RKO (cell line): ENCODE measurements at places on chromosomes 1 and 21.
A peak's percentile ranks its signal among the peaks of the same experiment; 100 is the strongest.

DNA sequence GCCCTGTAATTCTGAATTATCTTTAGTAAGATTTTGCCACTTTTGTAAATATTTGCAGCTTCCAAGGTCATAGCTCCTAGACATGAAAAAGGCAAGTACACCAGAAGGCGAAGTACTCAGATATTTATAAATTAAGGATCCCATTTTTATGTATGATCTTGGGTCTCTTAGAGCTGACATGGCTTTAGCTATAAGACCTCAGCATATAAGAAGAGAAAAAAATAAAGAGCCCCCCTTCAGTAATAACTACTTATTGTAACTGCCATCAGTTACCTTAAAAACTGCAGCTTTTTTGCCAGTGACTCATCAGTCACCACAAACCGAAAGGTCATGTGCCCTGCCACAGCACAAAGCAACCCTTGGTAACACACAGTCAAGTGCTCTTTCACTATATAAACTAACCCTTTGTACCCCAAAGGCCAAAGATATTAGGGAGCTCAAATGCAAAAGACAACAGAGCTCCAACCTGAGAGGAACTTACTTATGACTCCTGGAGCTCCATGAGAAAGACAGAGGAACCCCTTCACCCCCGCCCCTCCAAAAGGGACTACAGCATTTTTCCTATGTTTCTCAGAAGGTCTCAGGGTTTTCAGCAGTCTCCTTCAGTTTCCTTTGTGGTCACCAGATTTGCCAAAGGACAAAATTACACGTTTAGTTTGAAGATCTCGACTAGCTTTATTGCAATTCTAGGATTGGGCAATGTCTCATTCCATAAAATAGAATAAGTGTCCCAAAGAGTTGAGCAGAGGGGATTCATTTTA lies 219.8 kb upstream of the DUSP10 start:
- no peak for DNase-seq

DNA sequence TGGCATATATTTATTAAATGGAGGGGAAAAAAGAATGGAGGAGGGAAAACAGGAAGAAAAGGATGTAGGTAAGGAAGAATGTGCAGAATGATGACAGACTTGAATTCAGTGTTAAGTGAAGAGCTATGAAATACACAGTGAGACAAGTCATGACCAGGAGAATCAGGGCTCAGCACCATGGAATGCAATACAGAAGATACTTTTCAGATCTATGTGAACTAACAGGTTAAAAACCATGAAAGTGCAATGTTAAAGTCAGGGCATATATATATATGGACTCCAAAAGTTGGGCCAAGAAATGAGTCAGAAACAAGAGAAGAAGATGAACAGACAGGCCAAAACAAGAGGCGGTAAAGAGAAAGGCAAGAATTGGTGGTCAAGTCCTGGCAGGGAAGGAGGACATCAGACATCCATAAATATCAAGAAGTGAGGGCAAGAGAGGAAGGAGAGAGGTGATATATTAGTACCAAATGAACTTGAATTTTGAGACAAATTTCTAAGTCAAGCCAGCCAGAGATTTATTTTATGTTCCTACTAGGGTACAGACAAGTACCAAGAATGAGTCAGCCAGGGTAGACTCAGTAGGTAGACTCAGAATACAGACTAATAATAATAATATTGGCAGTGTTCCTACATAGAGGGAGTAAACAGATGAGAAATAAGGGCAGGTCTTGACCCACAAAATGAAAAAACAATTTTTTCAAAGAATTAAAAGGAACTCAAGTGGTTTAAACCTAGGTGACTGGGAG lies 39.5 kb upstream of the MCOLN3 start:
- DNase-seq: no peak

GRCh38 chr1:43101061-43101460 lies 71.0 kb downstream of the EBNA1BP2 start:
- no peak for DNase-seq

GRCh38 chr1:1061682-1062345 lies 12.3 kb downstream of the RNF223 start:
- no peak for DNase-seq

DNA sequence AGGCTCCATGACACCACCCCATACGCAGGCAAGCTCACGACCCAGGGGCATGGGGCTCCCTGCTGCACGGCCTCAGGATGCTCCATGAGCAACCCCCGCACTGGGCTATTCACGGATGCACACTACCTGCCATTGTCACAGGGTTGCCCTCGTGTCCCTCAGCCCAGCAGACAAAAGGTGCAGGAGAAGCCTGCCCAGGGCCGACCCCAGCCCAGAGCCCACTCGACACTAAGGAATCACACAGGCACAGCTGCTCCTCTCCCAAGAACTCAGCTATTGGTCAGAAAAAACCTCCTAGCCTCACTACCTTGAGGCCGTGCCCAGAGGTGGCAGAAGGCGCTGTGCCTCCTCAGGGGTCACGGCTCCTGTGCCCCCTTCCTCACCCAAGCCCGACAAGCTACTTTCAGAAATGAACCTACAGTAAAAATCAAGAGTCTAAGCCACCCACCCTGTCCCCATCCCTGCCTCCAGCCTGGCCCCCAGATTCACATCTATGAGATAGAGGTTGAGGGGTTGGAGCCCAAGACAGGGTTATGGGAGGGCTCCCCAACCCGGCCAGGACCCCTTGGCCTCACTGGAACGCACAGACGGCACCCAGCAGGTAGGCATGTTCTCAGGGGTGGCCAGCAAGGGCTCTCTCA lies 6.4 kb upstream of the SPATC1L start:
- no peak for DNase-seq

DNA sequence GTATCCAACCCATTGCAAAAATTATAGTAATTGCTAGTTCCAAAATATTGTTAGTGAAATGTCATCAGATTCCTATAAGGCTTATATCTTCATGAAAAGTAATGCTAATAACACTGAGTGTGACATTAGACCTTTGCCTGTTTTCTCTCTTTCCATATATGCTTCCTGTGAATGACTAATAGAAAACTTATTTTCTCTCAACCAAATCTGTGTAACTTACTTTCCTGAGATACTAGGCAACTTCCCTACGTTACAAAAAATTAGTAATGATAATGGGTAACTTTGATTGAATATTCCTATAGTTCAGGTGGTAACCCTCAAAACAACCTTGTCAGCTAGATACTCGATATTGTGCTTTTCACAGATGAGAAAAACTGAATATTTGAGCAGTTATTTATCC lies 124.2 kb upstream of the HNRNPU start:
- no peak for DNase-seq

GRCh38 chr1:93770640-93771039 lies 89.0 kb upstream of the BCAR3 start:
- DNase-seq: peak; percentile 28

GRCh38 chr1:222285526-222285925 lies 262.4 kb downstream of the HHIPL2 start:
- DNase-seq: no peak

DNA sequence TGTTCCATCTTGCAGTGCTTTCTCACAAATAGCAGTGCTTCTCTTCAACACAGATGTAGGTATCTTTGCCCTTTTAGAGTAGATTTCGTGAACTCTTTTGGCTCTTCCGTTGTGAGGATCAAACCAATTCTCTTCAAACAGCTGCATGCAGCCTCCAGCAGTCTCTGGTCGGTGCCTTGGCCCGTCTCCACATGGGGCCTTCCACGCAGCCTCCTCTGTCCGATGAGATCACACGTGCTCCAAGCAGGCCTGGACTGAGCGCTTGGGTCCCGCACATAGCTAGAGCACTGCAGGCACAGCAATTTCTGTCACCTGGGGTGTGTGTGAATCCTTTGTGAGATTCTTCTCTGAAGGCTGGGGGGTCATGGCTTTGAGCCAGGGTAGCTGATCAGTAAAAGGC lies 82.8 kb upstream of the KCNE2 start:
- no peak for DNase-seq

DNA sequence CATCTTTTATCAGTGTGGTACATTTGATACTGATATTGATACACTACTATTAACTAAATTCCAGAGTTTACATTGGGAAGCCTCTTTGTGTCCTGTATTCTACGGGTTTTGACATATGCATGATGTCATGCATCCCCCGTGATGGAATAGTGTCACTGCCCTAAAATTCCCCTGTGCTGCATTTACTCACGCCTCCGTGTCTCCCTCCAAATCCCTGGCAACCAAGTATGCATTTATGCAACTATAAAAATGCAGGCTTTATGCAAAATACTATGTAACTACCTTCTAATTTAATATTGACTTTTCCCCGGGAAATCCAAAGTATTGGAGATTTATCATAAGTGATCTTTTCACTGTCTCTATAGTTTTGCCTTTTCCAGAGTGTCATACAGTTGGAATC lies 453.7 kb upstream of the RUNX1 start:
- DNase-seq: no peak

DNA sequence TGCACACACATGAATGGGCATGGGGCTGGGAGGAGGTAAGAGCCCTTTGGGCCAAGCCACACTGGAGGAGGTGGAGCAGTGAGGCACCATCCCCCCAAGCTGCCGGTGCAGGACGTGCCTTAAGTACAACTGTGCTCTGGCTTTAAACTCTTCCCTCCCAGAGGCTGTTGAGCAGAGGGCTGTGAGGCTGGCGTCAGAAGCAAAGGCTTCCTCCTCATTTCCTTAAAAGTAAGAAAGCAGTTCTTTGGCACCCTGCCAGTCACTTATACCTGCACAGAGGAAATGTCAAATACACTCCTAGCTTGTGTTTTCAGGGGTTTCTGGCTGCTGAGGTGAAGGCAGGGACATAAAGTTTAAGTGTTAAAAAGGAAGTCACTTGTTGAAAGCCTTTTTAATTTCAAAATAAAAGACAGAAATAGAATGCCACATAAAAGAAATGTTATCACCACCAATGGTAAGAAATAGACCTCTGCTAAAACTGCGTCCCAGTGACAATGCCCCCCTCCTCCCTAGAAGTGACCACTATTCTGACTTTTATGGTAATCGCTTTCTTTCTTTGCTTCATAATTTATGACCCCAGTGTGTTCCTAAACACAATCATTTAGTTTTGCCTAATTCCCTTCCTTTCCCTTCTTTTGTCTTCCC lies 33.0 kb downstream of the LAMC2 start:
- no peak for DNase-seq

DNA sequence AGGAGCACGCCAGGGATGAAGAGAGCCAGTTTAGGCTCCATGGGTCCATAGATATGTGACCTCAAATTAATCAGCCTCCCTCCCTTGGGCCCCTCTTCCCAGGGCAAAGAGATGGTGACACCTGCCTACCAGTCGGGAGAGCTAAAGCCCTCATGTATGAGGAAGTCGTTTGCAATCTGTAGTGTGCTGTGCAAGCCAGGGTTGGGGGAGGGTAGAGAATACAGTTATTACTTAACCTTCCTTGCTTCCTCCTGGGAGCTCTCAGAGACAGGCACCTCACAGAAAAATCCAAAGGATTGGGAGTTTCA lies 4.0 kb downstream of the PGLYRP4 start:
- DNase-seq: no peak

GRCh38 chr21:36210779-36211659 lies 54.4 kb downstream of the DOP1B start:
- DNase-seq: no peak

DNA sequence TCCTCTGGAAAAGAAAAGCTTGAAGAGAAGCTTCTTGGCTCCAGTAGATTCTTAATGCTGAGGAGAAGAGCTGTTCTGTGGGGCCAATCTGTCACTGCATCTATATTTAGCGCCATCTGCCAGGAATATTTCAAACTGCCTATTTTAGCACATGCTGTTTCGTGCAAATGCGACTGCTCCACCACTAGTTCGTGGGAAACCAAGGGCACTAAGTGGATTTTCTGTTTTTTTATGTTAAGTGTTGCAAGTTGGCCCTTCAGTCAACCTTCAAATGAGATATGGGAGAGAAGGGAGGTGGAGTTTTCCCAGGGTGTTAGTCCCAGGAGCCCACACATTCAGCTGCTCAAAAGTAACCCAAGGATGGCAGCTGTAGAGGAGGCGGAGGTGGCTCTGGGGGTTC lies 91.9 kb downstream of the TSEN15 start:
- no peak for DNase-seq

- no peak for DNase-seq
Observed at GRCh38 chr1:100710906-100711682, 8.4 kb upstream of the VCAM1 start.

- DNase-seq: no peak
Observed at GRCh38 chr1:208988811-208989222, 594.7 kb upstream of the CAMK1G start.

GRCh38 chr1:213067352-213067751 lies 16.3 kb downstream of the RPS6KC1 start:
- no peak for DNase-seq

DNA sequence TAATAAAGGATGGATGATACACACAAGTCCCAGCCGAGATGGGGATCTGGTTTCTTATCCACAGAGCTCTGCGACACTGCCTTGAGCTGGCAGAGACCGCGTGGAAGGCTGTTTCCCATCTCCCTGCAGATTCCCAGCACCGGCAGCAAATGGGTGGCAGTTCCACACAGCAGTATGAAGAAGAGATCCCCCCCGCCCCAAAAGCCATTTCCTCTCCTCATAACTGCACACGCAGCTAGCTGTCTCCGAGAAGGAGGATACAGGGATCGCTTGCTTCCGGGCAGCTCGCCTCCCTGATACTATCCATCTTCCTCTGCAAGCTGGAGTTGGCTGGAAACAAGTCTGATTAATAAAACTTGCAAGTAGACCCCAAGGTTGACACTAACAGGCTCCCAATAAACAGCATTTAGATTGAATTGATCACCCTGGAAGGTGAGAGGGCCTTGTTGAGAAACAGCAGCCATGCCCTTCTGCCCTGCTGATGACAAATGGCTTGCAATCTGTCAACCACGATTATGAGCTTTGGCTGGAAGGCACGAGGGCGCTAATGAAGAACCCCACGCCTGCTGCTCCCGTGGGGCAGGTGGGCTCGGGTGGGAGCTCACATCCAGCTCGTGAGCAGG lies 642.3 kb downstream of the AJAP1 start:
- no peak for DNase-seq

GRCh38 chr1:31306278-31306677 lies 9.4 kb downstream of the ZCCHC17 start:
- DNase-seq: peak; percentile 89

DNA sequence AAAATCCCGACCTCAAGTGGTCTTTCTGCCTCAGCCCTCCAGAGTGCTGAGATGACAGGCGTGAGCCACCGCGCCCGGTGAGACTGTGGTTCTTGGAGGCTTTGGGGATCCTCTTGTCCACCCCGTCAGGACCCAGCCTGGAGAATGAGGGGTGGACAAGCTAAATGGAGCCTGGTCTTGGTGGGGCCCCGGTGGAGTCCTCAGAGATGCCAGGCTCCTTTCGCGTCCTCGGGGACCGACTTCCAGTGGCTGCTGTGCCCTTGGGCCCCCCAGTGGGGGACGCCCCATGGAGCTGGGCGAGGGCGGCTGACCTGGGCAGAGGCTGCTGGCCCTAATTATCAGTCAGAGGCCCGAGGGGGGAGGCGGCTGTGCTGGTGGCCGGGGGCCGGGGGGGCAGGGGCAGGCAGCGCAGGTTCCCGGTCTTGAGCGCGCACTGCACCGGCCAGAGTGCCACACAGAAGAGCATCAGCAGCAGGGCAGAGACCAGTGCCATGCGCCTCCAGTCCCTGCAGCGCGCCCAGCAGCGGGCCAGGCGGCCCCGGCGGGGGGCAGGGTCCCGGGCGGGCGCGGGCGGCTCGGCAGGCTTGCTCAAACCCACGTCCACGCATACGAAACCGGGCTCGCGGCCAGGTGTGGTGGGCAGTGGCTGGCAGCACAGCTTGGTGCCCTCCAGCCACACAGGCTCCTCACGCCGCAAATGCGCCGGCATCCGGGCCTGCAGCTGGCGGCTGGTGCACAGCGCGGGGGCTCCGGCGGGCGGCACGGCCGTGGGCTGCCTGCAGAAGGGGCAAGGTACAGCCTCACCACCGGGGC lies 2.4 kb downstream of the RNF223 start:
- DNase-seq: no peak
